CD4-positive, alpha-beta T cell treated with Interleukin-12 subunit alpha and Interleukin-12 subunit beta, for 1 hour (primary cell): ENCODE measurements at places on chromosomes 4 and X.

DNA sequence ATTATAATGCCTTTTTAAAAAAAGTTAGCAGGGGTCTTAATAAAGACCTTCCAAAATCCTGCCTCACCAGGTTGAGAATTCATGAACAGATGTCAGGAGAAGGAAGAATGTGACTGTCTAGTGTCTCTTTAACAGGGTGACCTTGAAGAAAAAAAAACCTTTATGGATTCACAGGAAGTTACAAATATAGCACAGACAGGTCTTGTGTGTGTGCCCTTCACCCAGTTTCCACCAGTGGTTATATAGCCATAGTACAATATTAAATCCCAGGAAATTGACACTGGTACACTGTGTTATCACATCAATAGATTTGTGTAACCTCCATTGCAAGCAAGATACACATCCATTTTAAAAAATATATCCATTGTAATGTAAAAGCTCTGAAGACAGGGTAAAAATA is 43.7 kb downstream of the HADH start:
- DNase-seq = no peak

DNA sequence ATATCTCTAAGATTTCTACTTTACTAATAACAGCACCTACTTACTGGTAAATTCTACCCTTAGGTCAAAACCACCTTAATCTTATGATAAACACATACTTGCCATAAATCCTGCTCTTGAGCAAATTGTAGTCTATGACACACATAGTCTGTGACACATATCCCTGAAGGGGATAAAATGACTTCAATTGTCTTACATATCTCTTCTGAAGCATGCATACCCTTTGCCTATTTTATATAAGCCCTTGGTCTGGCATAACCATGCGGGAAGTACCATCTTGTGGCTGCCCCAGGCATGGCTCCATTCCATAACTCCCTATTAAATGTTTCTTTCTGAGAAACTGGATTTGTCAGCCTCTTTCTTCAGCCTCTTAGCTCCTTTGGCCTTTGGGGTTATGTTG is 248.9 kb downstream of the SLC7A11 start:
- no peak for DNase-seq

DNA sequence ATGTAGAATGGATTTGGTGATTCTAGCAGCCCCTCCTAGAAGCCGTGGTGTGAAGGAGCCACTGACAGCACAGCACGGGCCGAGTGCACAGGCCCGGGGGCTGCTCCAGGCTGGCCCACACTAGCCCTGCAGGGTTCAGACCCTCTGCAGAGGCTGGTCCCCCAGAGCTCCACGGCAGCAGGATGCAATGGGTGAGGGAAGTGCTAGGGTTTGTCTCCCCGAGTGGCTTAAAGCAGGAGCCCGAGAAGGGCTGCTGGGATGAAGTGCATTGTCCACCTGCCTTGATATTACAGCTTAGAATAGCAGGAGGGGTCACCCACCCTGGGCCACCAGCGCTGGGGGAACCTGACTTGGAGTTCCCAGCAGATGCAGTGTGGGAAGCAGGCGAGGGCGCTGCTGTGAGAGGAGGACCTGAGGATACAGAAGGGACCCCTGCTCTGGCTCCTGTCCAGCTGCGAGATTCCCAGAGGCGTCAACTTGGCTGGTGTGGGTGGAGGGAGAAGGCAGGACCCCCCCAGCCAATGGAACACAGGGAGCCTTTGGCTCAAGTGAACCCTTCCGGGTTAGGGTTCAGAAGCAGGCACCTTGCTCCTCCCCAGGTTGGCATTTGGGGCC is 30.0 kb downstream of the WDR1 start:
- no peak for DNase-seq

DNA sequence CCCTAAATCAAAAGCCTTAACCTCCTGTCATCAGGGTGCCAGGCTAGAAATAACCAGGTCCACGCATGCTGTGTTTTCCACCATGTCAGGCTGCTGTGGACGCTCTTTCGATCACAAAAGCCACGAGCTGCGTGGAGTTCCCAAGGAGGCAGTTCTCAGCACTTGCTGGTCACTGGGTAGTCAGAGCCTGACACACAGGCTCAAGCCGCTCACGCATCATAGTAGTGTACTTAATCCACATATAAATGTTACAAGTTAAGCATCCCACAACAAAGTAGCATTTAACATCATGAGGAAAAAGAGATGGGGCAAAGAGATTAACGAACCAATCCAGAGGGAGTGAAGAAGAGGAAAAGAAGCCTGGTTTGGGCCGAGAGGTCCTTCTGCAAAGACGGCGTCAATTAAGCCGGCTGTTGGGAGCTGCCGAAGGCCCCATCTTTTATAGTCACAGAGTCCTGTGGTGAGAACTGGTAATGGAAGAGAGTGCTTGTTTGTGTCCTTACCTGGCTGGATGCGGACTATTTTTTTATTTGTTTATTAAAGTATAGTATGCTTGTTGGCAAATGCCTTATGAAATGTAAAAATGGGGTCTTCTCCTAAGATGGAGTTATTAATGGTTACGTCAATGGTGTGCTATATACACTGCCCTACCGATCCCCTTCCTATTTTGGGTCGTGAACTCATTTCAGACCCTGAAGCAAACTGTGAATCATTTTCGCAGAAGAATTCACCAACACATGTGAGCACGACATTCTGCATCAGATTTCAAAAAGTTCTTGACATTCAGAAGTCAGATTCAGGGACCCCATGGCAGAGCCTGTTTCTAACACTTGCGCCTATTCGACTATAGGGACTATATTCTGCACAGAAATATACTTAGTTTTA is 675 bp downstream of the PRIMPOL start:
- no peak for DNase-seq

- DNase-seq = no peak
Measured at GRCh38 chrX:137684591-137684990, 118.7 kb downstream of the ZIC3 start.

DNA sequence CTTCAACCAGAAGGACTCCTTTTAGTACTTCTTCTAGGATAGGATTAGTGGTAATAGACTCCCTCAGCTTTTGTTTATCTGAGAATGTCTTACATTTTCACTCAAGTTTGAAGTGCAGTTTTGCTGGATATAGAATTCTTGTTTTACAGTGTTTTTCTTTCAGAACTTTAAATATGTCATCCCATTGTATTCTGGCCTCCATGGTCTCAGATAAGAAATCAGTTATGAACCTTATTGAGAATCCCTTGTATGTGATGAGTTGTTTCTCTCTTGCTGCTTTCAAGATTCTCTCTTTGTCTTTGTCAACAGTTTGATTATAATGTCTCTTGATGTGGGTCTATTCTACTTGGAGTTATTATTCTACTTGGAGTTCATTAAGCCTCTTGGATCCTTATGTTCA is 116.1 kb upstream of the CITED1 start:
- no peak for DNase-seq

DNA sequence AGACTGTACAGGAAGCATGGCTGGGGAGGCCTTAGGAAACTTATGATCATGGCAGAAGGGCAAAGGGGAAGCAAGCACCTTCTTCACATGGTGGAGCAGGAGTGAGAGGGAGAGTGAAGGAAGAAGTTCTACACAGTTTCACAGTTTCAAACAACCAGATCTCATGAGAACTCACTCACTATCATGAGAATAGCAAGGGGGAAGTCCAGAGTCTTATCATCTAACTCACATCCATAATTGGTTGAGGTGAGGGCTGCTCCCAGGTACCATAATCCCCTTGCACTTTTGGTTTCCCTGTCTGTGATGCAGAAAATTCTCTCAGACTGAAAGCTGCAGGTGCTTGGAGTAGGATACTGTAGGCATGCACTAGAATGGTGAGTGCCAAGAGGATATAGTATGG is 233.8 kb upstream of the CPEB2 start:
- DNase-seq = no peak

GRCh38 chr4:15425520-15425919 is 2.3 kb upstream of the C1QTNF7 start:
- DNase-seq = no peak

- no peak for DNase-seq
Measured at GRCh38 chr4:78568640-78569305, 17.2 kb downstream of the ANXA3 start.

- no peak for DNase-seq
Measured at GRCh38 chrX:114924423-114924822, 93.0 kb downstream of the IL13RA2 start.

GRCh38 chr4:71009890-71010588 is 16.6 kb downstream of the DCK start:
- DNase-seq = peak; percentile 42

GRCh38 chr4:139813881-139814280 is 148.3 kb downstream of the MGST2 start:
- no peak for DNase-seq

- DNase-seq = no peak
Measured at GRCh38 chr4:67779631-67780030, 25.4 kb upstream of the GNRHR start.

- DNase-seq = no peak
Measured at GRCh38 chr4:161920304-161921052, 243.3 kb downstream of the FSTL5 start.
